Endothelial cell (in vitro differentiated cells): ENCODE measurements at places on chromosomes 13 and 19.

GRCh38 chr19:5641171-5641570, 18.3 kb downstream of the SAFB start:
- no peak for DNase-seq

DNA sequence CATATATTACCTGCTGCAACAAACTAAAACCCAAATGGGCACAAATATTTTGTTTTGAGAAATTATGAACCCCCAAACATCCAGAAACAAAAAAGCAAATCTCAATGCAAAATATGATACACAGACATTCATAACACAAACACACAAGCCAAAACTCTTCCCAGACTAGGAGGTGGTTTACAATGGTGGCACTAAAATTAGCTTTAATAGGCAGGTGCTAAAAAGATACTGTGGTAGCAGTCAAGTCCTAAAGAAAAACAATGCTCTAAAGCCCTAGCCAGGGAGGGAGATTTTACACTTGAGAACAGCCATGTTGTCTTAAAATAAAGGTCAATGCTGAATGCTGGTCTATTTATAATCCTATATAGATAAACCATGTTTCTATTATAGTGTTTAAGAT, 65.0 kb downstream of the DOCK9 start:
- DNase-seq, result no peak

- DNase-seq, result peak; percentile 60
Observed at GRCh38 chr19:55703790-55704215, 28.8 kb downstream of the EPN1 start.

GRCh38 chr19:31110336-31110735, 238.9 kb downstream of the TSHZ3 start:
- DNase-seq, result peak; percentile 13
